Esophagus squamous epithelium (tissue), 5 donors: ENCODE measurements at places on chromosomes 3 and 15.

DNA sequence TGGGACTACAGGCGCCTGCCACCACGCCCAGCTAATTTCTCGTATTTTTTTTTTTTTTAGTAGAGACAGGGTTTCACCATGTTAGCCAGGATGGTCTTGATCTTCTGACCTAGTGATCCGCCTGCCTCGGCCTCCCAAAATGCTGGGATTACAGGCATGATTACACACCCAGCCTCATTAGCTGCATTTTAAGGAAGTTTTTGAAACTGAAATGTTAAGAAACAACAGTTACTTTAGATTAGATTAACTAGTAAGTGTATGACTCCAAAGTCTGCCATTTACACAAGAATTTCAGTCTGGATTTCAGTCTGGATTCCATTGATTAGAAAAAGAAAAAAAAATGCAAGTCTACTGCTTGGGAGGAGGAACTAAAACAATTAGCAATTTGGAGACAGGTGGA, 24.5 kb upstream of the VPS39 start:
- DNase-seq: no peak

GRCh38 chr15:92304223-92304975, 89.3 kb upstream of the ST8SIA2 start:
- DNase-seq: no peak

GRCh38 chr15:78049691-78050440, 27.6 kb downstream of the TBC1D2B start:
- DNase-seq: no peak

DNA sequence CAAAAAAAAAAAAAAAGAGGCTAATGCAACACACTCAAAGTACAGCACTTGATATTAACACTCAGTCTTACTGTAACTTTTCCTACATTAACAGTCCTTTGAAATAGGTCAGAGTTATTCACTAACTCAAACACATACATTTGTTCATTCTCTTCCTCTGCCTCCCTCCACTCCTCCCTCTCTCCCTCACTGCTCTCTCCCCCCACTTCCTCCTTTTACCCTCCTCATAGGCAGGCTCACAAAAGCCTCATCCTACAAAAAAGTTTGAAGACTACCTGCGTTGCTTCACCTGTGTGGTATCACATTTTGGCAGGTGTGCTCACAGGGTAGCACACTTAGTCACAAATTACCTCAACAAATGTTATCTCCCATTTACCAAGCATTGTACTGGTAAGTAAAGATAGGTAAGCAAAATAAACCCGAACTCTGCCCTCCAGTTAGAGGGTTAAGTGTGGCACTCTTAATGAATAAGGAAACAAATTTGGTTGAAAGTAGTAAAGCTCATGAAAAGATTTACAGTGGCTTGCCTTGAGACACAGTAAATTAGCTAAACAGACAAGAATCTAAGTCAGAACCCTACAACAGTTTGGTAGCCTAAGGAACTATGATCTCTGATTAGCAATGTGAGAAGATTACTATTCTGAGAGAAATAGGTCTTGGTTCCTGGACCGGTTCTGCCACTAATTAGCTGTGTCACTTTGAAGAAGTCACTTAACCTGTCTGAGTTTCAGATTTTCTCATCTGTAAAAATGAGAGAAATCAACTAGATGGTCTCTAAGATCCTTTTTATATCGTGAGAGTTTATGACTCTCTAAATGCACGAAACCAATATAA, 151.0 kb upstream of the MLF1 start:
- no peak for DNase-seq

DNA sequence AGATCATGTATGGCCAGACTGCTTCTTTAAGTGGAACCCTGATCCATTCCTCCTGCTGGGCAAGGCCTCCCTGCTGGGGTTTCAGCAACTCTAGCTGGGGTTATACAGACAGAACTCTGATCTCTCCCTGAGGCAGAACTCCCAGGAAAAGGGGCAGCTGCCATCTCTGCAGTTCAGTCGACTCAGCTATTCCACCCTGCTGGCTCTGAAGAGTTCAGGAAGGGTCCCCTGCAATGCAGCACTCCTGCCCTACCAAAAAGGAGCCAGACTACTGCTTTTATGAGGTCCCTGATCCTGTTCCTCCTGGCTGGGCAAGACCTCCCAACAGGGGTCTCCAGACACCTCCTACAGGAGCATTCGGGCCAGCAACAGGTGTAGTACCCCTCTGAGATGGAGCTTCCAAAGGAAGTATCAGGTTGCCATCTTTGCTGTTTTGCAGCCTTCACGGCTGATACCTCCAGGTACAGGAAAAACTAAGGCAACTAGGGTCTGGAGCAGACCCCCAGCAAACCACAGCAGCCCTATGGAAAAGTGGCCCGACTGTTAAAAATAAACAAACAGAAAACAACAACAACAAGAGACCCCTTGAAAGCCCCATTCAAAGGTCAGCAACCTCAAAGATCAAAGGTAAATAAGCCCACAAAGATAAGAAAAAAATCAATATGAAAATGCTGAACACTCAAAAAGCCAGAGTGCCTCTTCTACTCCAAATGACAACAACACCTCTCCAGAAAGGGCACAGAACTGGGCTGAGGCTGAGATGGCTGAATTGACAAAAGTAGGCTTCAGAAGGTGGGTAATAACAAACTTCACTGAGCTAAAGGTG, 14.2 kb upstream of the CP start:
- DNase-seq: no peak

GRCh38 chr3:4799266-4800256, 179.7 kb upstream of the BHLHE40 start:
- no peak for DNase-seq

DNA sequence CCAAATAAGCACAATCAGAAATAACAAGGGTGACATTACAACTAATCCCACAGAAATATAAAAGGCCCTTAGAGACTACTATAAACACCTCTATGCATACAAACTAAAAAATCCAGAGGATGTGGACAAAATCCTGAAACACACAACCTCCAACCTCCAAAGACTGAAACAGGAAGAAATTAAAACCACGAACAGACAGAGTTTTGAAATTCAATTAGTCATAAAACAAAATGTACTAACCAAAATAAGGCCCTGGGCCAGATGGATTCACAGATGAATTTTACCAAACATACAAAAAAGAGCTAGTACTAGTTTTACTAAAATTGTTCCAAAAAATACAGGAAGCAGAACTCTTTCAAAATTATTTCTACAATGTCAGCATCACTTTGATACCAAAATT, 1043.6 kb downstream of the DIPK2A start:
- no peak for DNase-seq

GRCh38 chr3:152706991-152707713, 127.8 kb upstream of the P2RY1 start:
- DNase-seq: no peak

GRCh38 chr3:131501949-131502348, 822 bp downstream of the MRPL3 start:
- DNase-seq: no peak

GRCh38 chr3:60175680-60176079, 1075.6 kb downstream of the FHIT start:
- no peak for DNase-seq
